Left forelimb (tissue), 1 donor: ENCODE measurements at places on chromosomes 5 and 9.

- no peak for DNase-seq
Observed at GRCh38 chr5:155052532-155052931, 39.0 kb downstream of the KIF4B start.

DNA sequence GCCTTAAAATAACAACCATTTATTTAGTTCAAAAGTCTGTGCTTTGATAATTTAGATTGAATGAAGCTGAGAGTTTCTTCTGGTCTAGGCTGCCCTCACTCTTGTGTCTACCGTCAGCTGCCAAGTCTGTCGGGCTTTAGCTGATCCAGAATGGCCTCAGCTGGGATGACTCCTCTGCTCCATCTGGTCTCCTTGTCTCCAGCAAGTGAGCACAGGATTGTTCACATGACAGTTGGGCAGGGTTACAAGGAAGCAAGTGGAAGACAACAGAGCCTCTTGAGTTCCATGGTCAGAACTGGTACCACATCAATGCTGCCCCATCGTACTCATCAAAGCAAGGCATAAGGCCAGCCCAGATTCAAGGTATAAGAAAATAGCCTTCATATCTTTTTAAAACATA lies 9.0 kb downstream of the HTR1A start:
- DNase-seq, result no peak

DNA sequence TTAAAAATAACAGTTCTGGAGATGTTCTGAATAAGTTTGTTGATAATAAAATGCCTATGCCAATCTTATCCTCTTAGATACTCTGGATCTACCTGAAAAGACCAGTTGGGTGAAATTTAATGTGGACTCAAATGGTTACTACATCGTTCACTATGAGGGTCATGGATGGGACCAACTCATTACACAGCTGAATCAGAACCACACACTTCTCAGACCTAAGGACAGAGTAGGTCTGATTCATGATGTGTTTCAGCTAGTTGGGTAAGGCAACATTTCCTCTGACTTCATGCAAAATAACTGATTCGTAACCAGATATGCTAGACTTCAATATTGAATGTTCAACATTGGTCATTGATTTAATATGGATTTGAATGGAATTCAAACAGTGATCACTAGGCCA lies 27.0 kb downstream of the ERAP2 start:
- no peak for DNase-seq

- no peak for DNase-seq
Observed at GRCh38 chr5:151130922-151131891, 26.4 kb downstream of the ANXA6 start.

GRCh38 chr5:78295035-78295961 lies 800 bp upstream of the AP3B1 start:
- DNase-seq, result no peak

DNA sequence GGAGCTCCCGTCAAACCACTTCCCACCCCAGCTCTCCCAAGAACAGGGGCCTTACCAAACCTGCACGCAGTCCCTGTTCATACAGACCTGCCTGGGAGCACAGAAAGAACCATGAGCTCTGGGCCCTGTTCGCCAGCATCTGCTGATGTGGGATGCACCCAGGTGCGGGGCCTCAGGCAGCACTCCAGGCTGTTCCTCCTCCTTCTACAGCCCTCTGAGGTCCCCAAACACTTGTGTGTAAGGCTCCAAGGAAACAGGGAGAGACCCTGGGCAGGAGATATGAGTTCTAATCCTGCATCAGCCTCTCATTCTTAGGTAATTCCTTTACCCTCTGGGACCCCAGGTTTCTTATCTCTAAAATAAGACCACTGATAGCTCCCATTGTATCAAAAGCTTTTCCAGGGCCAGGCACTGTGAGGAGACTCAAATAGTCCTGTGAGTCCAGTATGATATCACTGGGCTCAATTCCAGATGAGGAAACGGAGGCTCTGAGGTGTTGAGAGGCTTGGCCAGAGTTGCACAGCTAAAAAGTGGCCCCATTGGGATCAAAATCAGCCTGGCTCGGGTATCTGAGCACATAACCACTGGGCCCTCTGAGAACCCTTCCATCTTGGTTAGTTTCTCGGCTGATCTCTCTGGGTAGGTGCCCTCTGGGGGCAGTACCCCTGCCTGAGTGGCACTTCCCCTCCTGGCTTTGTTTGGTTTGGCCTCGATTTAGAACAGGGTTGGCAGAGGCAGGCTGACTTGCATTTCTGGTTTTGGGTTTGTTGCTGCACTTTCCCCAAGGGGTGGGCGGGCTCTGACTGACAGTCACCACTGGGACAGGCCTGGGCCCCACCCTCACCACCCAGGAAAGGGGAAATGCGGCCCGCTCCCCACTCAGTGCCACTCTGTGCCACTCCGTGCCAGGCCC lies 116.8 kb downstream of the RGS3 start:
- no peak for DNase-seq

DNA sequence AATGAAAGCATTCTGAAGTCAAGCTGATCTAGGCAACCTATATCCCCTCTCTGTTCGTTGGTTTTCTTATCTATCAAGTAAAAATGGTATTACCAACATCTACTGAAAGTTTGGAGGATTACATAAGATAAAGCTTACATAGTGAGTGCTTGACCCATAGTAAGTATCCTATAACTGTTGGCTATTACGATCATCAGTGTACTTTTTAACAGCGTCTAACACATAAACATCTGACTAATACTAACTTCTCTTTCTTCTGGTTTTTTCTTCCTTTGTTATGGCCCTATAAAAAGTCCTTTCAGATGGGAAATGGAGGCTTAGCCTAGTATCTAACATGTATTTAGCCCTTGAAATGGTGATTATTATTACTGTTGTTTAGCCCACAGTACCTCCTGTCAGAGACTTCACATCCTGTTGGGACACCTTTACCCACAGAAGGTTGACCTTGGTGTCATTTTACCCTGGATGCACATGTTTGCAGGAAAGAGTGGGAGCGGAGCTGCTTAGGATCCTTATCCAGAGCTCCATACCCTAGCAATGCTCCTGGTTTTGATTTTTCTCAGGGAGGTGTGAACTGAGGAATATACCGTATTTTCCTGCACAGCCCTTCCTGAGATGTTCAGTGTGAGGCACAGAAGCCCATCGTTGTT lies 6.0 kb downstream of the INSYN2B start:
- no peak for DNase-seq

- no peak for DNase-seq
Observed at GRCh38 chr9:99808454-99808853, 13.2 kb upstream of the NR4A3 start.

GRCh38 chr9:95605101-95605500 lies 88.3 kb upstream of the PTCH1 start:
- peak; percentile 37 for DNase-seq

DNA sequence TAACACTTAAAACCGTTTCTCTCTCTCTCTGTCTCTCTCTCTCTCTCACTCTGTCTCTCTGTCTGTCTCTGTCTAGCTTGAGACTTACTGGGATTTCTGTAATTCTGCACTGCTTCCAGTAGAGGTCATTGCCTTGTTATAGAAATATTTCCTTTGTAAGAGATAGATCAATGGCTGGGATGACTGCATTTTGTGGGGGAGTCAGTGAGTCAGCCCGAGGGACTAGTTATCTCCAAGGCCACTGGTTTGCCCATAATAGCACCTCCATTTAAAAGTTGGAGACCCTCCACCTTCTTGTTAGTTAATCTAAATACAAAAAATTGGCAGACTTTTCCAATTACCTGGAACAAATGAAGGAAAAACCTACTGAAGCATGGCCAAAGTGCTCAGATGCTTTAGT lies 547.2 kb downstream of the LRRC70 start:
- no peak for DNase-seq

DNA sequence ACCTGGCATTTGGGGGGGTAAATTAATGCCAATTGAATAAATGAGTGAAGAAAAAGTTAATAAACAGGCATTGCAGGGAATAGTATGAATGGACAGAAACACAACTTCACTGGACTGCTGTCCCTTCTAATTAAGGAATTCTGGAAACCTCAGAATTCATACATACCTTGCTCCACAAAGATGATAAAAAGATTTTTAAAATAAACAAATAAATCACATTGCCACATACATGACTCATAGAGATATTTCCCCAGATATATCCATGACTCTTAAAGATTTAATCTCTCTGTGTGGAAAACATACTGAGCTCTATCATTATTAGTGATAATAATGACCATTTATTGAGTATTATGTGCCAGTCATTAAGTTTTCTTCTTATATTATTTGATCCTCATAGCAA lies 469.0 kb upstream of the MEF2C start:
- no peak for DNase-seq

DNA sequence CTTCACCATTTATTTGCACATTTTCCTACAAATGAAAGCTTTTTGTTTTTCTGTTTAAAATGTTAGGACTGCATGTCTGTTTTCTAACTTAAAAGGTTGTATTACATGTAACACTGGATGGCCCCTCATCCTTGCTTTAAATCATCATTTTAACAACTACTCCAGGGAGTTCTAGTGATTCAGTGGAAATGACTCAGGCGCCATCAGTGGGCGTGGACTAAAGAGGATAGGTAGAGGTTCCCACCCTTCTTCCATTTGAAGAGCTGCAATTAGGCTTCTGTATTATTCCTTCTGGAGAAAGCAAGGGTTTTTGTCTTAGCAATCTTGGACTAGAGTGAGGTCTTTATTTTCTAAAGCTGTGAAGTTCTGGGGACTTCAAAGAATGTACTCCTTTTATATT lies 213.7 kb downstream of the TMEM38B start:
- DNase-seq, result no peak

DNA sequence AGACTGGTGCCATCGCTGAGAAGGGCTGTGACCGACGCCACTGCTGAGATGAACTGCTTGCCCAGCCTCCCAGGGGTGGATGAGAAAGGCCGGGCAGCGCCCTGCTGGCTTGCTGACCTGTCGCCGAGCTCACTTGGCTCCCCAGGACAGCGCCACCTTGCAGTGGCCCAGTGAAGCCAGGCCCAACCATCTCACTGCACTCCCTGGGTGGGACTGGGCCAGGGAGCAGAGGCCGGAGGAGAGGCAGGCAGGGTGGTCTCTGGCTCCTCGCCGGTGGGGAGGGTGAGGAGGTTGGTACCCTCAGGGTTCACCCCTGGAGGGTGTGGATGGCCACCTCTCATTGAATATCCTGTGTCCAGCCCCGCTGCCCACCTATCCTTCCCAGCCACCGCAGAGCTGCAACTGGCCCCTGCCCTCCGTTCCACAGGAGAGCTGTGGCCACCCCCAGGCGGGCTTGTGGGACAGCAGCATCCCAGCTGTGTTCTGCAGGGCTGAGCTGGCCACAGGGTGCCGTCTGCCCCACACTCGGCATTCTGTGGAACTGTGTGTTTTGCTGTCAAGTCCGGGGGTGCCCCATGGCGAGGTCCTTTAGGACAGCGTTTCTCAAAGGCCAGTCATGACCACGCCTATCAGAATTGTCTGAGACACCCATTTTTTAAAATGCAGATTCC lies 41.0 kb upstream of the FCN2 start:
- no peak for DNase-seq

GRCh38 chr5:143641549-143642355 lies 170.2 kb upstream of the HMHB1 start:
- DNase-seq, result no peak

- DNase-seq, result no peak
Observed at GRCh38 chr9:126461029-126461428, 134.4 kb downstream of the MVB12B start.

DNA sequence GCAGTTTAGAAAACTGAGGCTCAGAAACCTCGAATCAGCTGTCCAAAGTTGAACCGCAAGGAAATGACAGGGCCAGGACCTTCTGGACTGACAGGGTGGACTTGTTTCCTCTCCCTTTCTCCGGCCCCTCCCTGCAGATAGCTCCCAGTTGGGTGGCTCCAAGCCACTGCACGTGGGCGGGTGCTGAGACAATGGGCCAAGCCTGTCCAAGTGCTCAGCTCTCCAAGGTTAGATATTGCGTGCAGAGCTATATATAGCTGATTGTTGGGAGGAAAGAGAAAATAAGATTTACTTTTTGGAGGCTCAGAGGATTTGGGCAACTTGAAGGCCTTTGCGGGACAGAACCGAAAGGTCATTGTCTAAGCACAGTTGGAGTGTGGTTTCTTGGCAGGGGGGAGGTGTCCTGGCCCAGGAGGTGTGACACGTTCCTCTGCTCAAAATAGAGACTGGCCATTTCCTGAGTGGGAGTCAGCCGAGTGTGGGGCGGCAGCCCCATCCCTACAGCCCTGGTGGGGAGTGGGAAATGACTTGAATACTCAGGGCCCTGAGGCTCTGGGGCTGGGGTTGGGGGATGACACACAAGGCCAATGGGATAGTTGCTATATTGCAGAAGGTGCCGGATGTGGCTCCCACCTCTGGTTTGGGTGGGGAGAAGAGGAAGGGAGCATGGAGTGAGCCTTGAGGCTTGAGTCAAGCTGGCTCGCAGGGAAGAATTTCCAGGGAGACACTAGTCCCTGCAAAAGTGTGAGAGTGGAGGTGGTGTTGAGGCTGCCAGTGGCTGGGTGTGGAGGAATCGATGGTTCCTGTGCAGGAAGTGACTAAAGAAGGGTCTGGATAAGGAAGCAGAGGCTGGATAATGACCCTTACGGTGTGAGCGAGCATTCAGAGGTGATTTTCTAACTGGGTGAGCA lies 44.4 kb upstream of the SMAD5 start:
- DNase-seq, result peak; percentile 83

DNA sequence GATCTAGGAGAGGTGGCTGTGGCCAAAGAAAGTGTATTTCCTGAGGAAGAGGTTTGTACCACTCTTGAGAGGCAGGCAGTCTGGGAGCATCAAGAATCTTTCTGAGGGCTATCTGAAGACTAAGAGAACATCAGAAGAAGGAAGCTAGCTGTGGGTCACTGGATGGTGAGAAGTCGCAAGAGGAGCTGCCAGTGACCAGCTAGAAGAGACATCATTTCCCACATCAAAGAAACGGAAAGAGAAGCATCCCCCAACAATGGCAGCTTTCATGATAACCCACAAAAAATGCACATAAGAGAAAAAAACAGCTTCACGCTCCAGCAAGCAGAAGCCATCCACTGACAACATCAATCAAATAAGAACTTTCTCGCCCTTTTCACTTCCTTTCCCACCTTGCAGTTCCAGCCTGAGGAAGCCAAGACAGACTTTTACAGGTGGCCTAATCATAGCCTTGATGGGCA lies 25.0 kb upstream of the CEP78 start:
- no peak for DNase-seq

- no peak for DNase-seq
Observed at GRCh38 chr5:15260356-15261268, 239.4 kb upstream of the FBXL7 start.

- no peak for DNase-seq
Observed at GRCh38 chr5:151182524-151182900, 24.9 kb upstream of the ANXA6 start.

DNA sequence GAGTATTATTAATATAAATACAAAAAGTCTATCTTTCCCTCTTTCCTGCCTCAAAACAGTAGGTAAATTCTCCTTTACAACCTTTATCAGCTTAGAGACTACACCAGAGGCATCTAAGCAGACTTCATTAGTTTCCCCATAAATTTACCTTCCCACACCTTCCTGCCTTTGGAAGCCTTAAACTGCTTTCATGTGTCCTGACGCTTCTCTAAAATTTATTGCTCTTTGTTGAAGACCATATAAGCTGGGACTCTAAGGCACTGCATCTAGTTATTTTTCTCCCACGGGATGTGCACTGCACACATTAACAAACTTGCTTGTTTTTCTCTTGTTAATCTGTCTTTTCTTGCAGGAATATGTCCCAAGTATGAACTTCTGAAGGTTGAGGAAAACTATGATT lies 51.8 kb downstream of the DEPDC1B start:
- no peak for DNase-seq

GRCh38 chr9:136157477-136158265 lies 39.0 kb upstream of the TMEM250 start:
- DNase-seq, result no peak
